Activated CD4-positive, alpha-beta memory T cell treated with anti-CD3 and anti-CD28 coated beads for 36 hours (primary cell): ENCODE measurements at places on chromosomes 2 and 18.
A peak's percentile ranks its signal among the peaks of the same experiment; 100 is the strongest.

- DNase-seq = peak; percentile 91
Observed at GRCh38 chr18:79395761-79396404, at the start of gene NFATC1. NFATC1 (plus strand) TSS chr18:79395930; CDS start chr18:79396225, 295 bp downstream.

GRCh38 chr2:100178085-100178788 is 35.8 kb upstream of the AFF3 start:
- peak; percentile 32 for DNase-seq

DNA sequence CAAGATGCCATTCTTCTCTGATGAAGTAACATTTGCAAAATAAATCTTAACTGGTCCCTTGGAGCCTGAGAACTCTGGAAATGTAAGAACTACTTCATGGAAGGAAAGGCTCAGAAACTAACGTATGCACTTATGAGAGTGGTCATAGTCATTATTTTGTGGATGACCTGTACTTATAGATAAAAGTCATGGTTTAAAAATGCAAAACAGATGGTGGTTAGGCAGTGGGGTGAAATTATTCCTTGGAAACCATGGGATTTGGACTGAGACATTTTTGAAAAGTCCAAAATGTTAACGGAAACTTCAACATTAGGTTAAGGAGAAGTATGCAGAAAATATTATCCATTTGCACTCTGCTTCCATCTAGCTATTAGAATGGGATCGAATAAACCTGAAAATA is 223.0 kb downstream of the ICOS start:
- no peak for DNase-seq

DNA sequence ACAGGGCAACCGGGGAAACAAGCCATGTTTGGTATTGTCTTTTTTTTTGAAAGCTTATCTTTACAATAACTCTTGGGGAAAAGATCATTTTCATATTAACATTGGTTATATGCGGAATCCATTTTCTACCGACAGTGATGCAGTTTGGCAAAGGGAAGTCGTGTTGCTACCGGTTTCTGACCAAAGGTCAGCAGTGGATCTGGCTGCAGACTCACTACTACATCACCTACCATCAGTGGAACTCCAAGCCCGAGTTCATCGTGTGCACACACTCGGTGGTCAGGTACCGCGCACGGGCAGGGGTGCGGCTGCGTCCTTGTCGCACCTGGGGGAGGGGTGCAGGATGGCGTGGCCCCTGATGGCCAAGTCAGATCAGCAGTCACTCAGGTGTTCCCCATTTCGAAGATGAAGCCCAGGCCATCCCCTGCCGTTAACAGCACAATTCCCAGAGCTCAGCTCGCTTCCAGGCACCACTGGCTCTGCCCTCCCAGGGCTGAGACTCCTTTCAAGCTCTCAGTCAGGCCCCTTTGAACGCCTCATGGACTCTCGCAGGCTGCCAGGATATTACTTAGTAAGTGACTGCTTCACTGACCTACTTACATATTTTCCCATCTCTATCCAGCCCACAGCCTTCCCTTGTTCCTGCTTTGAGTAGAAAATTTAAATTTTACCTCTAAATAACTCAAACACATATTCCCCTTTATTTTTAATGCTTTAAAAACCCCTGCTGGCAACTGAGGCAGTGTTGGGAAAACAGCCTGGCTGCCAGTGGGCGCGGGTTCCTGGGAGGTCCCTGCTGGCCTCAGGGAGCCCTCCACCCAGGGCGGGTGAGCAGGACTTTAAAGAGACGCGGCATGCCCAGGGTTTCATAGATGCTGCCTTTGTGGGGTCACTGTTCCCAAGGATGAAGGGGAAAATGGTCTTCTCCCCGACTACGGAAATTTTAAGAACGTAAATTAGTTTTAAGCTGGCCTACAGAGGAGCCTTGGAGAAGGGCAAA is 33.6 kb upstream of the RPL31 start:
- DNase-seq = no peak

GRCh38 chr2:48510329-48510728 is 19.6 kb upstream of the STON1 start:
- no peak for DNase-seq

DNA sequence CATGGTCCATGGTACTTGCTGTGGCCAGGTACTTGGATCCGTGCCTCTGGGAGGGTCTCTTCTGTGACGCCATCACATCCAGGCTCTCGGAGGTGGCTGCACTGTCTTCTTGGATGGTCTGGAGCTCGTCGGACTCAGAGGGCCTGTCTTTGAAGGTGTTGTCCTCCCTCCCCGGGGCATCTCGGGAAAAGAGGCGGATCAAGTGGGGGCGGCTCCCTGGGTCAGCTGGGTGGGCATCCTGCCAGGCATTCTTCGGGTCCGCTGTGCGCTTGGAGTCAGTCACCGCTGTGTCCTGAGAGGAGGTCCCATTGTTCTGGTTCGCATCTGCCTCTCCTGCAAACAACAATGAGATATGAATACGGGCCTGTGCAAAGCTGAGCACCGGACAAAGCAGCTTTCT is 115.6 kb downstream of the MBP start:
- DNase-seq = no peak

DNA sequence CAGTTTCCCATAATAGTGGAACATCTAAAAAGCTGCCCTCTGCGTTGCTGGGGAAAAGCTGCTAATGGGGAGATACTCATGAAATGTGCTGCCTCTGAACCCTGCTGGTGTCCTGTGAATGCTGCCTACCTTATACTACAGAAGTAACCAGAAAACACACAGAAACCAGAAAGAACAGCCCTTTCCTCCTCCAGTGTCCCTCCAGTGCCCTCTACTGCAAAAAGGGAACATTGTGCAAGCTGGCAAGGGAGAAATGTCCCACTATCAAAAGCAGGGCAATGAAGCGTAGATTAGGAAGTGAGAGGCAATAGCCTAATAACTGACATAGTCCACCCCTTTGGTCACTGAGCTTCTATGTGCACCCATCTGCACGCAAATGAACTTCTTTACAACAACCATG is 162.7 kb upstream of the ETAA1 start:
- DNase-seq = no peak

DNA sequence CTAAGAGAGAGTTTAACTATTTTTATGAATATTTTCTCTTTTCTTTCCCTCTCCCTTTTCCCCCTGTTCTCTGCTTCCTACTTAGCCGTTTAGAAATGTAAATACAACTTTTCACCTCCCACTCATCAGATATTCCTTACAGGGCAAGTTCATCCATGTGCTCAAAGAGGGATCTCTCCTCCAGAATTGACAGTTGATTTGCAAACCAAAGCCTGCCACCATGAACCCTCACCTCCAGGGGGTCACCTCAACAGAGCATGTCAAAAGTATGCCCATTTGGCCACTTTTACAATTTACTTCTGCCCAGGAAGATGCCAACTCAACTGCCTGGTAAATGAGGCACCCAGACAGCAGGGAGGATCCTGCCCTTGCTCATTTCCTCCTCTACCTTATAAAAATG is 149.2 kb upstream of the GYPC start:
- DNase-seq = no peak

DNA sequence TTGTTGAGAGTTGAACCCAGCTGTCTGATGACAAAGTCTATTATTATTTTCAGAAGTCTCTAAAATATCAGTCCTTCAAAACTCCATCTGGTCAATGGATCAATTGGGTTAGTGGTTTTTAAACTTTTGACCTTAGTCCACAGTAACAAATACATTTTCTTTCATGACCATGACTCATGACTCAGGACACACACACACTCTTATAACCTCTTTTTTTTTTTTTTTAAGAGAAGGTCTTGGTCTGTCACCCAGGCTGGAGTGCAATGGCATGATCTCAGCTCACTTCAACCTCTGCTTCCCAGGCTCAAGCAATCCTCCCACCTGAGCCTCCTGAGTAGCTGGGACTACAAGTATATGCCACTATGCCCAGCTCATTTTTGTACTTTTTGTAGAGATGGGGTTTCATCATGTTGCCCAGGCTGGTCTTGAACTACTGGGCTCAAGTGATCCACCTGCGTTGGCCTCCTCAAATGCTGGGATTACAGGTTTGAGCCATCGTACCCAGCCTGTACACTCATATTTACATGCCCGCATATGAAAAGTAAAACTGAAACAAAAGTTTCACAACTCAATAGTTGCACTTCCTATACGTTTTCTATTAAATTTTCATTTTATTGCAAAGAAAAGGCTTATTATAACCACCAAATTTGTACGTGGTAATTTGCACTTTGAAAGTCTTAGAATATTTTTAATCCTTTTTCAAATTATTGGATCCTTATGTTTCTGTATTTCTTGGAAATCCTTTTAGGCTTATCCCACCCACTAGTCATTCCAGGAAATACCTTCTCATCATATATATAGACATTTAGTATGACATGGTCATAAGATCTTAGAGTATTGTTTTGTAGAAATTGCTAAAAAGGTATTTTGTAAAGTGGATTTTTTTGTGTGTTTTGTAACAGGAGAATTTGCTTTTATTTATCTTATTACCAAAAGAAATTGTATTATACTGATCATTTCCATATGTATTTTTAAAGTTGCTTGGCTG is 199.0 kb downstream of the LPIN1 start:
- DNase-seq = peak; percentile 54

GRCh38 chr2:176584333-176584732 is 315.1 kb downstream of the MTX2 start:
- DNase-seq = no peak

GRCh38 chr2:241658296-241658695 is 20.8 kb downstream of the ATG4B start:
- DNase-seq = no peak

- DNase-seq = no peak
Observed at GRCh38 chr2:66201242-66201641, 233.7 kb upstream of the MEIS1 start.

GRCh38 chr18:7065736-7066135 is 51.9 kb downstream of the LAMA1 start:
- DNase-seq = no peak

- DNase-seq = no peak
Observed at GRCh38 chr2:234480337-234480736, 16.5 kb downstream of the ARL4C start.

- DNase-seq = no peak
Observed at GRCh38 chr2:63300835-63301234, 250.2 kb downstream of the OTX1 start.

GRCh38 chr2:49404108-49404507 is 249.8 kb upstream of the FSHR start:
- DNase-seq = no peak

DNA sequence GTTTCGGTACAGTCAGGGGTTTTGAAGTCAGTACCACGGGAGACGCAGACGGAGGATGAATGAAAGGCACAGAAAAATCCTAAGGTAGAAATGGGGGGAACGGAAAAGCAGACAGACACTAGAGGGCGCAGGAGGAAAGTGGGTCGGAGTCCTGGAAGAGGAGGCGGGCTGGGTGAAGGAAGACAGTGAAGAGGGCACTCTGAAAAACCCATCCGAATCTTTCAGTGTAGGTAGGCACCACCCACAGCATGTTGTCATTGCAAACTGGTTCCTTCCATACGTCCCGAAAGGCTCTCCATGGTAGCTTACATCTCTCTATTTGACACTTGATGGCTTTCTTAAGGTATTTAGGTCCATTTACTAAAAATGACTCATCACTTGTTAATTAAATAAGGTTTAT is 18.5 kb upstream of the ZNF236 start:
- DNase-seq = peak; percentile 85

DNA sequence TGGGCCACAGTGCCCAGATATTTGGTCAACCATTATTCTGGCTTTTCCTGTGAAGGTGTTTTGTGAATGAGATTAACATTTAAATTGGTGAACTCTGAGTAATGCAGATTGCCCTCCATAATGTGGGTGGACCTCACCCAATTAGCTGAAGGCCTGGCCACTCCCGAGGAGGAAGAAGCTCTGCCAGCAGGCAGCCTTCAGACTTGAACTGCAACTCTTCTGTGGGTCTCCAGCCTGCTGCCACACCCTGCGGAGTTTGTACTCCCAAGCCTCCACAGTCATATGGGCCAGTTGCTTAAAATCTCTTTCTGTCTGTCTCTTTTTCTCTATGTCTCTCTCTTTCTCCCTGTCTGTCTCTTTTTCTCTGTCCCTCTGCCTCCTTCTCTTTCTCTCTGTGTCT is 262.7 kb downstream of the MYCN start:
- no peak for DNase-seq

GRCh38 chr2:64283006-64283570 is 138.9 kb upstream of the PELI1 start:
- DNase-seq = no peak

DNA sequence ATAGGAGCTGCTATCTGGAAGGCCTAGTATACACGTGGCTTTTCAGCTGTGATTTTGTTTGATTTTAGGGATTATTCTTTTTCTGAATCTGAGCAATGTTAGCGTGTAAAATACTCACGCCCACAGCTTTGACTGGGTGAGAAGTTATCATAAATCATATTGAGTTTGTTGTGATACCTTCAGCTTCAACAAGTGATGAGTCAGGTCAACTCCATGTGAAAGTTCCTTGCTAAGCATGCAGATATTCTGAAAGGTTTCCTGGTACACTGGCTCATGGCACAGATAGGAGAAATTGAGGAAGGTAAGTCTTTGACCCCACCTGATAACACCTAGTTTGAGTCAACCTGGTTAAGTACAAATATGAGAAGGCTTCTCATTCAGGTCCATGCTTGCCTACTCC is at the start of gene GKN1:
TSS of gene GKN1 (plus strand) at position 386 of the 400 bp plus-strand sequence. CDS start 42 bp downstream, outside the sequence.
- no peak for DNase-seq

DNA sequence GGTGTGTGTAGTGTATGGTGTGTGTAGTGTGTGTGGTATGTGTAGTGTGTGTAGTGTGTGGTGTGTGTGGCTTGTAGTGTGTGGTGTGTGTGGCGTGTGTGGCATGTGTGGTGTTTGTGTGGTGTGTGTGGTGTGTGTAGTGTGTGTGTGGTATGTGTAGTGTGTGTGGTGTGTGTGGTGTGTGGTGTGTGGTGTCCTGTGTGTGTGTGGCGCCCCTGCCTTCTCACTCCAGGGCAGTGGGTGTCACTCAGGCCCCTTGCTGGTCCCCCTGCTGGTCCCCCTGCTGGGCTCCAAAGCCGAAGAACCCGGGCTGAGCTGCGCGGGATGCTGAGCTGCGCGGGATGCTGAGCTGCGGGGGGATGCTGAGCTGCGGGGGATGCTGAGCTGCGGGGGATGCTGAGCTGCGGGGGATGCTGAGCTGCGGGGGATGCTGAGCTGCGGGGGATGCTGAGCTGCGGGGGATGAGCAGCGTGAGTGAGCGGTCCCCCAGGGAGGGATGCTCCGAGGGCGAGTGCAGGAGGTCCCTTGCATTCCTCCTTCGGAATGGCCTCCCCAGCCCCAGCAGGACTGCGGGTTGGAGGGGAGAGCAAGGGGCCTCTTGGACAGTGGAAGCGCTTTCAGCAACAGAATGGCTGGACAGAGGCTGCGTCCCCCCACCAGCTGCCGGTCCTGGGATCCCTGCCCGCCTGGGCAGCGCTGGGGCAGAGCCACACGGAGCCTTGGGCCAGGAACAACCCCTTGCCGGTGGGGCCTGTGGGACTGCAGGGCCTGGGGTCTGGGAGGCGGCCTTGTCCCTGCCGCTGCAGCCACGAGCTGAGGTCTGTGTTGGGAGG is 3.4 kb upstream of the RTP5 start:
- DNase-seq = peak; percentile 60

GRCh38 chr2:169715379-169716237 is 18.0 kb upstream of the KLHL23 start:
- no peak for DNase-seq
